Neural crest cell (in vitro differentiated cells): ENCODE measurements at places on chromosomes 16 and 17.

DNA sequence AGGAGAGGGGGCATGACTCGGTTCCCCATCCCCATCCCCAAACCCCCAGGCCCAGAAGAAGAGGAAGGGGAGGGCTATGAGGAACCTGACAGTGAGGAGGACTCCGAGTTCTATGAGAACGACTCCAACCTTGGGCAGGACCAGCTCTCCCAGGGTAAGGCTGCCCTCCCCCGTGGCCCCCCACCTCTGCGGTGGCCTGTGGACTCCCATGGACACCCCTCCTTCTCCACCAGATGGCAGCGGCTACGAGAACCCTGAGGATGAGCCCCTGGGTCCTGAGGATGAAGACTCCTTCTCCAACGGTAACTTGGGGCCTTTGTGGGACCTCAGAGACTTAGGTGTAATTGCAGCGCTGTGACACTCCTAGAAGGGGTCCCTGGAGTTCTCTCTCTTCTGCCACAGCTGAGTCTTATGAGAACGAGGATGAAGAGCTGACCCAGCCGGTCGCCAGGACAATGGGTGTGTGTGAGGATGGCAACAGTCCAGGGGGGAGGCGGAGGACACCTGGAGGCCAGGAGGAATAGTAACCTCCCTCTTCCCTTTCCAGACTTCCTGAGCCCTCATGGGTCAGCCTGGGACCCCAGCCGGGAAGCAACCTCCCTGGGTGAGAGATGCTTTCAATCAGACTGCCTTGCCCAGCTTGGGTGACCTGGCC is 5.6 kb downstream of the CD19 start:
- no peak for DNase-seq

- DNase-seq = no peak
Measured at GRCh38 chr16:87178977-87179376, 138.2 kb downstream of the C16orf95 start.

GRCh38 chr17:61470530-61471136 is 18.4 kb downstream of the TBX4 start:
- no peak for DNase-seq

DNA sequence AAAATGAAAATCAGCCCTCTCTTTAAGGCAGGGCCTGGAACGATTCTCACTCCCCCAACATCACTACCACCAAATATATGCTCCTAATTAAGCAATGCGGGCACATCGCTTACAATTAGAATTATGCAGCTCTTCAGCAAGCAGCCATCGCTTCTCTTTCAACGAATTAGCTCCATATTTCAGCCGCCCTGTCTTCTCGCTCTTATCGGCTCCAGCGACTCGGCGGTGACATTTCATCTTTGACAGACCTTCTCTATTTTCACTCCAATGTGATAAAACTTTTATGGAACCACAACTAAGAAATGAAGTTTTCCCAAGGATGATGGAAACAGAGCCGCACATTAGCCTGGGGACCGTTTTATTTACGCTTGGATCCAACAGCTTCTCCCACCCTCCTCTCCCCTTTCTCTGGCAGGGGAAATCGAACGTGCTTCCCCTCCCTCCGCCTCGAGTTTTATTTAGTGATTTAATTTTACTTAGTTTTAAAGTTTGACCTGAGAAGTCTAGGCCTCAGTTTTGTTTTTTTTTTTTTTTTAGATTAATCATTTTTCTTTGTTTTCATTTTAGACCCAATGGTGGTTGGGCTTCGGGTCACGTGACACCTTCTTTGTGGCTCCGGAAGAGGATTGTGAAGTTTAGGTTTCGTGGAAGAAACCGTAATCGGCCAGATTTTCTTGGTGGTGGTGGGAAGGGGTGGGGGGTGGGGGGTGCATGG is 3.1 kb upstream of the HOXB2 start:
- no peak for DNase-seq

- DNase-seq = no peak
Measured at GRCh38 chr17:75602644-75603043, 15.0 kb downstream of the MYO15B start.

GRCh38 chr17:77891602-77892001 is 66.9 kb upstream of the TNRC6C start:
- DNase-seq = no peak

- no peak for DNase-seq
Measured at GRCh38 chr16:21163576-21163975, 5.1 kb downstream of the LDAF1 start.

- no peak for DNase-seq
Measured at GRCh38 chr17:57645950-57646665, 99.0 kb downstream of the CCDC182 start.
